ENCODE measurements at places on chromosomes 3 and 15. TPM values are rescaled to one million over a fixed set of nuclear protein-coding genes. Genes with fewer than 3 reads are reported as not detected.
A peak's percentile ranks its signal among the peaks of the same experiment; 100 is the strongest.

- H3K4me1 ChIP-seq, result peaks cover 9% of the 10 kb centered on the region
- H3K36me3 ChIP-seq, result no peaks in the 10 kb centered on the region
- no peaks in the 10 kb centered on the region for H3K27me3 ChIP-seq
- no peak overlapping the region for H3K27ac ChIP-seq
- no peak for DNase-seq
Measured at GRCh38 chr3:196654006-196654734, 14.7 kb downstream of the NRROS start.

Gene GATA2
- 0.58 TPM for total RNA-seq

GRCh38 chr3:38011111-38011510, 18.3 kb downstream of the PLCD1 start:
- peaks cover 4% of the 10 kb centered on the region for H3K36me3 ChIP-seq
- H3K27me3 ChIP-seq, result no peaks in the 10 kb centered on the region
- DNase-seq, result no peak
- no peak overlapping the region for H3K27ac ChIP-seq
- no peak overlapping the region for H3K4me3 ChIP-seq

- DNase-seq, result no peak
- H3K36me3 ChIP-seq, result no peaks in the 10 kb centered on the region
- no peaks in the 10 kb centered on the region for H3K27me3 ChIP-seq
- no peak overlapping the region for H3K27ac ChIP-seq
- H3K4me1 ChIP-seq, result no peaks in the 10 kb centered on the region
- H3K4me3 ChIP-seq, result no peak overlapping the region
Measured at GRCh38 chr3:114838025-114838424, 309.1 kb downstream of the ZBTB20 start.

- no peaks in the 10 kb centered on the region for H3K4me1 ChIP-seq
- no peaks in the 10 kb centered on the region for H3K27me3 ChIP-seq
- H3K36me3 ChIP-seq, result no peaks in the 10 kb centered on the region
- H3K4me3 ChIP-seq, result no peak overlapping the region
- DNase-seq, result no peak
Measured at GRCh38 chr15:53034767-53035245, 244.7 kb upstream of the ONECUT1 start.

DNA sequence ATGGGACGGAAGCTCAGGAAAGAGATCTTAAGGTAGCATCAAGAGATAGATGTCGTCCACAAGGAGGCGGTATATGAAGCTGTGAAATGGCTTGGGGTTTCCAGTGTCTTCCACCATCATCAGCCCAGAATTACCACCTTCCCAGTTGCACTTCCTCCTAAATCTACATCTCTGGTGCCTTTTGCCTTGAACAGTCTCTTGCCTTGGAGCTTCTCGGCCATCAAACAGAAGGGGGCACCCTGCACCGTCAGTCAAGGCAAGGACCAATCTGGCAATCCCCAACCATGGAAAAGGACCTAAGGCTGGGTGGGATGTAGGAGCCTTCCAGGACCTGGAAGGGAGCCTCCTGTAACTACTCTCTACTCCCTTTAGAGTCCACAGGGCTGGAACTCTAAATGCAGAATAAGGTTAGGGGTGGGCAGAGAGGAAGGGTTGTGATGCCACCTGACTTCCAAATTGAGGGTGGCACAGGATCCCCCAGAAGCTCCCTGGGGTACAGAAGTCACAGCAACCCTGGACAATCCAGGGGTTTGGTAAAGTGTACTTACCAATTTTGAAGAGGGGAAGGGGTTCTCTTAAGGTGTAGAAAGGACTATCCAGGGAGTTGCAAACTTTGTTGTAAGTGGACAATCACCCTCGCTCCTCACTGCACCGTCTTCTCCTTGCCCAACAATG, 1.0 kb upstream of the RYR3 start:
- no peak for DNase-seq
- H3K36me3 ChIP-seq, result no peaks in the 10 kb centered on the region
- H3K4me1 ChIP-seq, result no peaks in the 10 kb centered on the region
- peaks cover 46% of the 10 kb centered on the region for H3K27me3 ChIP-seq
- no peak overlapping the region for H3K27ac ChIP-seq

- peak; percentile 43 for DNase-seq
- no peaks in the 10 kb centered on the region for H3K36me3 ChIP-seq
- no peak overlapping the region for H3K4me3 ChIP-seq
- no peaks in the 10 kb centered on the region for H3K27me3 ChIP-seq
Measured at GRCh38 chr15:96160269-96160668, 170.2 kb upstream of the NR2F2 start.

DNA sequence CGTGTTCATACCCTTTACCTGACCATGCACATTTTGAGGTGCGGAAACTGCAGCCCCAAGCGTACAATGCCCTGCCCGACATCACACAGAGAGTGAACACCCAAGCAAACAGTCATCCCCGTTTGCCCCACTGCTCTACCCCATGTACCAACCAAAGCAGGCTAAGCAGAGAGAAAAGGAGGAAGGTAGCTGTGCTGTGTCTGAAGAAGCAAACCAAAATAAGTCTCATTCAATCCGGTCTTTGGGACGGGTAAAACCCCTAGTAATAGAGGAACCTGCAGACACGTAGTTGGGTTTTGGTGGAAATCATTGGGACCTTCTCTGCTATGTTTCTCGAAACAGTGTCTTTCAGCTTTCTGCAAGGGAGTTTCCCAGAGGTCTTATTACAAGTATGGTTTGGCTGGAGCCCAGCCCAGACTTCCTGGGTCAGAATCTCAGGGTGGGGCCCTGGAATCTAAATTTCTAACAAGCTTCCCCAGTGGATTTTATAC, 164.6 kb upstream of the HES1 start:
- H3K27ac ChIP-seq, result no peak overlapping the region
- peak; percentile 79 for DNase-seq
- peaks cover 47% of the 10 kb centered on the region for H3K4me1 ChIP-seq
- H3K36me3 ChIP-seq, result no peaks in the 10 kb centered on the region
- peaks cover 11% of the 10 kb centered on the region for H3K27me3 ChIP-seq

Gene DGKG
- total RNA-seq, result 0.64 TPM

Gene DPPA2
- total RNA-seq, result 0.48 TPM

DNA sequence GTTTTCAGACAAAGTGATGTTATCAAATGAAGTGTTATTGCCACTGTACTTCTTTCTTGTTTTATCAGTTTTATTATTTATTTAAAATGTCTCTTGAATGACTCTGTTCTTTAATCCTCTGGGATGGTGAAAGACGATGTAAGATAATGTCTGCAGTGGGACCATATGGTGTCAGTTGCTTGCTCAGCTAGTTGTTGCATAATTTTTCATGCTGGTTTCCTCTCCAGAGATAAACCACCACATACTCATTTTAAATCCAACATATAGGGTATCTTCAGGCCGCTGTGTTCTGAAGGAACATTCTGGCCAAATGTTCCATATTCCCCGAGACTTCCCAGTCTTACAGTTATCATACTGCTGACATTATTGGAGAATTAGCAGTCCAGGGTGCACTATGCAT, 75.9 kb downstream of the GABRG3 start:
- no peak overlapping the region for H3K27ac ChIP-seq
- H3K4me3 ChIP-seq, result no peak overlapping the region
- no peak for DNase-seq
- no peaks in the 10 kb centered on the region for H3K4me1 ChIP-seq

DNA sequence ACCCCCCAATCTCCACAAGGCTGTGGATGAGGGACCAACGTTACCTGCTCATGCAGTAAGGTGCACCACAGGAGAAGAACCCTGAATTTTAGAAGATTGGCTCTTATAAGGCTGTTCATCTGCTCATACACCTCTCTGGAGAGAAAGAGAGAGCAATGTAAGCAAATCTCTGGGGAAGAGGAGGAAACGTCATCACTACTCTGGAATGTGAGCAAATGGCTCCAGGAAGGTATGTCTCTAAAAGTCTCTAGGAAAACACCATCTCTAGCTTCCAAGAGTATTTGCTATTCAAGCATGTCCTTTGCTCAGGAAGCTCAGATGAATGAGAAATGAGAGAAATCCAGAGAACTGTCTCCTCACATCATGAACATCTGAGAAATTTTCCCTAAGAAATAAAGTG, 235.4 kb downstream of the TBL1XR1 start:
- H3K27me3 ChIP-seq, result no peaks in the 10 kb centered on the region
- DNase-seq, result peak; percentile 36
- H3K36me3 ChIP-seq, result no peaks in the 10 kb centered on the region
- H3K27ac ChIP-seq, result no peak overlapping the region
- H3K4me3 ChIP-seq, result no peak overlapping the region

Gene FGD5
- total RNA-seq, result 2.6 TPM

GRCh38 chr15:35047996-35048395, 37.1 kb downstream of the NANOGP8 start:
- no peaks in the 10 kb centered on the region for H3K36me3 ChIP-seq
- H3K4me3 ChIP-seq, result no peak overlapping the region
- no peaks in the 10 kb centered on the region for H3K4me1 ChIP-seq
- H3K27me3 ChIP-seq, result no peaks in the 10 kb centered on the region
- H3K27ac ChIP-seq, result no peak overlapping the region

Gene MEIS2
- 30.9 TPM for total RNA-seq

Gene NMNAT3
- 2.5 TPM for total RNA-seq

- no peaks in the 10 kb centered on the region for H3K36me3 ChIP-seq
- H3K4me3 ChIP-seq, result no peak overlapping the region
- peaks cover 31% of the 10 kb centered on the region for H3K4me1 ChIP-seq
Measured at GRCh38 chr3:185724761-185725160, 100.1 kb downstream of the IGF2BP2 start.

DNA sequence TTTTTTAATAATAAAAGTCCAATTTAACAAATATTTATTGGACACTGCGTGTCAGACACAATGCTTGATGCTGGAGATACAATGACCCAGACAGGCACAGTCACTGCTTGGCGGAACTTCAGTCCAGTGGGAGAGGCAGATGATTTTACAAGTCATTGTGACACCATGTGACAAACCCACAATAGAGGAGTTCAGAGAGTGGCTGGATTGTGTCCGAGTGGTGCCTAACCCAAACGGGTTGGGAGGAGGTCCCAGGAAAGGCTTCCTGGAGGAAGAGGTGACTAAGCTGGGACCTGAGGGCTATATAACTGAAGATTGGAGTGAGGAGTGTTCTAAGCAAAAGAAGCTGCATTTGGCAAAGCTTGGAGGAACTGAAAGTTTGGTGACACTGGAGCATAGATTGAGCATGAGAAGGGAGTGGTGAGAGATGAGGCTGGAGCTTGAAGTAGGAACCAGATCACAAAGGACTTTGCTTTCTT, 41.4 kb downstream of the CRTC3 start:
- no peaks in the 10 kb centered on the region for H3K36me3 ChIP-seq
- no peak for DNase-seq
- H3K4me3 ChIP-seq, result no peak overlapping the region
- H3K27me3 ChIP-seq, result no peaks in the 10 kb centered on the region

DNA sequence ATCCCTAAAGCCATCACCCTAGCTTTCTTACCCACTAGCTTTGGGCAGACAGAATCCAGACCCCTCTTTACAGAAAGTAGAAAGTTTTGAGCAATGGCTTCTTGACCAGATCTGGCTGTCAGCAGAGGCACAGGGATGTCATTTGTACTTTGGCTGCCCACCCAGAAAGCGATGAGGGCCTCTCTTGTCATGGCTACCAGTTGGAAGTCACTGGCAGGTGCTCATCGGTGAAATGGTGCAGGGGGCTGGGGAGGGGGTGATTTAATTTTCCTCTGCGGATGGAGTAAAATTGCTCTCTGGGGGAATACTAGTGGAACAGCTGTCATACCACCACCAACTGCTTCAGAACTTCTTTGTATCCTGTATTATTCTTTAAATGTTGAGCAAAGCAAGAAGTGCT, 393.7 kb downstream of the LSAMP start:
- no peaks in the 10 kb centered on the region for H3K36me3 ChIP-seq
- H3K27me3 ChIP-seq, result no peaks in the 10 kb centered on the region
- DNase-seq, result no peak
- H3K4me3 ChIP-seq, result no peak overlapping the region
- no peaks in the 10 kb centered on the region for H3K4me1 ChIP-seq
- H3K27ac ChIP-seq, result no peak overlapping the region

DNA sequence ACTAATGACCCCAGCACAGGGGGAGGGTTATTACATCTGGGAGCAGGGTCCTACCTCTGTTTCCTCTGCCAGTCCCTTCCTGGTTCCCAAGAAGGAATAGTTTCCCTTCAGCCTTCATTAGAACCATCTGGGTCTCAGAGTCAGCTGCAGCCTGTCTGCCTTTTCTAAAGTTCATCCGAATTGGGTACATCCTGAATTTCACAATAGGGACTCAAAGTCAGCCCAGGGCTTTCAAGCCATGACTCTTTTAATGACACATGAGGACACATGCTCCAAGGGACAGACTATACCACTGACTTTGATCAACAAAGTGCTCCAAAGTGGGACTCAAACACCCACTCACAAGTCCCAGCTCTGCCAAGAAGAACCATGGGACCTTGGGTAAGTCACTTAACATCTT, 12.7 kb upstream of the CRABP1 start:
- H3K4me3 ChIP-seq, result no peak overlapping the region
- H3K27ac ChIP-seq, result no peak overlapping the region

Gene ARRDC4
- total RNA-seq, result 42.4 TPM

- DNase-seq, result peak; percentile 96
- H3K27ac ChIP-seq, result no peak overlapping the region
- H3K4me3 ChIP-seq, result no peak overlapping the region
- no peaks in the 10 kb centered on the region for H3K27me3 ChIP-seq
Measured at GRCh38 chr3:159200176-159200575, 398.3 kb downstream of the MFSD1 start.

DNA sequence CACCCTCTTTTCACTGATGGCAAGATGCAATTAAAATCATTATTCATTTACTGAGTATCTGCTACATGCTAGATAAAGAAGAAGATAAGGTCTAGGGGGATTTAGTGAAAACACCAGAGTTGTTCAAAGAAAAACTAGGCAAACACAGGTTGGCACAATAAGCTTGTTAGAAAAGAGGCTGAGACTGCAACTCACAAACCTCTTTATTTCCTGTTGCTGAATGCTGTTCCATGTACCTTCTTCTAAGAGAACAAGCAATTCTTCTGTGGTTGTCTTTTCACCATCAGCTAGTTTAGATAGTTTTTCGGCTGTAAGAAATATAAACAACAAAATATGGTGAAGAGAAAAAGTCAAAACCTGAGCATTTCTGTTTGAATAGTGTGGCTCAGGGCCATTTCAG, 61.1 kb downstream of the EIF3J start:
- H3K27me3 ChIP-seq, result no peaks in the 10 kb centered on the region
- H3K27ac ChIP-seq, result no peak overlapping the region
- H3K4me1 ChIP-seq, result peaks cover 3% of the 10 kb centered on the region
- peaks cover 14% of the 10 kb centered on the region for H3K36me3 ChIP-seq
- no peak for DNase-seq
- no peak overlapping the region for H3K4me3 ChIP-seq

Gene SPTBN5
- total RNA-seq, result 5.3 TPM

Gene PYGO1
- 4.6 TPM for total RNA-seq

- no peaks in the 10 kb centered on the region for H3K36me3 ChIP-seq
- H3K27me3 ChIP-seq, result no peaks in the 10 kb centered on the region
- H3K27ac ChIP-seq, result peak overlapping the region; percentile 96
- peaks cover 72% of the 10 kb centered on the region for H3K4me1 ChIP-seq
- DNase-seq, result no peak
Measured at GRCh38 chr3:71515636-71516365, 67.7 kb downstream of the FOXP1 start.

GRCh38 chr15:78046796-78047341, 30.6 kb downstream of the TBC1D2B start:
- peaks cover 30% of the 10 kb centered on the region for H3K4me1 ChIP-seq
- DNase-seq, result no peak
- H3K27me3 ChIP-seq, result no peaks in the 10 kb centered on the region

- no peaks in the 10 kb centered on the region for H3K36me3 ChIP-seq
- H3K27me3 ChIP-seq, result no peaks in the 10 kb centered on the region
- no peak for DNase-seq
- H3K4me3 ChIP-seq, result no peak overlapping the region
Measured at GRCh38 chr15:98978153-98978552, 29.4 kb downstream of the PGPEP1L start.

Gene C3orf62
- total RNA-seq, result 4.8 TPM
